ENCODE measurements at places on chromosomes 3 and 15.
A peak's percentile ranks its signal among the peaks of the same experiment; 100 is the strongest.

GRCh38 chr15:50828610-50829206 lies 63.2 kb upstream of the SPPL2A start:
- no peak for DNase-seq

- DNase-seq, result peak; percentile 60
These were observed at the start of gene TBC1D2B for GRCh38 chr15:78077053-78077870. Gene TBC1D2B (minus strand): TSS chr15:78077711. CDS start chr15:78077652, 59 bp downstream.

- no peak for DNase-seq
These were observed 4.1 kb downstream of the EFCAB12 start for GRCh38 chr3:129424185-129424841.

- no peak for DNase-seq
These were observed 79.1 kb downstream of the RAB11A start for GRCh38 chr15:65948383-65948782.

GRCh38 chr3:15063656-15064286 lies 1.3 kb downstream of the MRPS25 start:
- no peak for DNase-seq

GRCh38 chr15:101115393-101115785 lies 136.5 kb downstream of the CHSY1 start:
- DNase-seq, result no peak

DNA sequence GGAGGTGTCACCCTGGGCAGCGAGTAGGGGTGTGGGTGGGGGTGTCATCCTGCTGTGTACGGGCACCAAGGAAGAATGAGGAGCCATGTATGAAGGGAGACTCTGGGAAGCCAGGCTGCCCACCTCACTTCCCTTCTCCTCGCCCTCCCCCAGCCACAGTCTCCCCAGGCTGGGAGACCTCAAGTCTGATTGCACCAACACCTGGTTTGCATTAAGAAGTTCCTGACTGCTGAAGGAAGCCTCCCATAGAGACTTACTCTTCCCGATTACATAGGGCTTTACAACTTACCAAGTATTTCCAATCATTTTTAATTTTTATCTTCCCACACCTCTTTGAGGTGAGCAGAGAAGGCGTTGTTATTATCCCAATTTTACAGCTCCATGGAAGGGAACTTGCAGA lies 29.5 kb upstream of the SMAD3 start:
- no peak for DNase-seq

All from activated CD4-positive, alpha-beta T cell treated with anti-CD3 and anti-CD28 coated beads for 1 hour (primary cell).